A549 treated with CORT108297 at 1 μM for 4 hours (cell line): ENCODE measurements at places on chromosomes 3 and 15. TPM values are rescaled to one million over a fixed set of nuclear protein-coding genes. Genes with fewer than 3 reads are reported as not detected.

Gene EIF2A
- 62.1 to 101 TPM (median 70.4 TPM) in 5 replicates for total RNA-seq

Gene CLDN18
- not detected in 5 replicates for total RNA-seq

Gene FANCD2OS
- not detected in 5 replicates for total RNA-seq

Gene GHSR
- not detected in 5 replicates for total RNA-seq

Gene FETUB
- 0.10 to 0.25 TPM (median 0.16 TPM) in 4 of 5 replicates, not detected in the other for total RNA-seq

Gene SKOR1
- total RNA-seq: 0.02 to 0.05 TPM (median 0.04 TPM) in 4 of 5 replicates, not detected in the other

Gene TCF12
- 29.4 to 47.8 TPM (median 41.9 TPM) in 5 replicates for total RNA-seq

Gene SHC4
- 0.83 to 1.5 TPM (median 0.89 TPM) in 5 replicates for total RNA-seq

Gene HIGD2B
- not detected in 5 replicates for total RNA-seq

Gene ARGFX
- total RNA-seq: not detected in 5 replicates

Gene SACM1L
- total RNA-seq: 15.2 to 17.7 TPM (median 16.1 TPM) in 5 replicates

Gene TNFAIP8L3
- total RNA-seq: 7.0 to 10.0 TPM (median 8.9 TPM) in 5 replicates

Gene RETNLB
- not detected in 5 replicates for total RNA-seq
